ENCODE measurements at places on chromosomes 2 and 18.

GRCh38 chr2:145764631-145765030 is 1244.7 kb upstream of the ZEB2 start:
- DNase-seq = peak; percentile 40

DNA sequence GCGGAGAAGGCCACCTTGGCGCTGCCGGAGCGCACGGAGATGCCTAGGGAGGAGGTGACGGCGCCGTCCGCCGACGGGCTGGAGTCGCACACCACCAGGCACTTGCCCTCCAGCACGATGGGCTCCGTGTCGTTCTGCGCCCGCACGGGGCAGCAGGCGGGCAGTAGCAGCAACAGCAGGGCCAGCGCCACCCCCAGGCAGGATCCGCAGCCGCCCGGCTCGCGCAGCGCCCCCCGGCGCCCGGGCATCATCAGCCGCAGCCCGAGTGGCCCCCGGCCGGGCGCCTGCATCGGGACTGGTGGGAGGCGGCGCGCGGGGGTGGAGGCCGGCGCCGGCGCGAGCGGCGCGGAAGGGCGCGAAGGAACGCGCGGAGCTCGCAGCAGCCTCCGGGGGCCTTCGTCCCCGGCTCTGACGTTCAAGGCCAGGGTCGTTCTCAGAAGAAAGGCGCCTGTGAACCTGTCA is 2.2 kb downstream of the CBLN2 start:
- no peak for DNase-seq

DNA sequence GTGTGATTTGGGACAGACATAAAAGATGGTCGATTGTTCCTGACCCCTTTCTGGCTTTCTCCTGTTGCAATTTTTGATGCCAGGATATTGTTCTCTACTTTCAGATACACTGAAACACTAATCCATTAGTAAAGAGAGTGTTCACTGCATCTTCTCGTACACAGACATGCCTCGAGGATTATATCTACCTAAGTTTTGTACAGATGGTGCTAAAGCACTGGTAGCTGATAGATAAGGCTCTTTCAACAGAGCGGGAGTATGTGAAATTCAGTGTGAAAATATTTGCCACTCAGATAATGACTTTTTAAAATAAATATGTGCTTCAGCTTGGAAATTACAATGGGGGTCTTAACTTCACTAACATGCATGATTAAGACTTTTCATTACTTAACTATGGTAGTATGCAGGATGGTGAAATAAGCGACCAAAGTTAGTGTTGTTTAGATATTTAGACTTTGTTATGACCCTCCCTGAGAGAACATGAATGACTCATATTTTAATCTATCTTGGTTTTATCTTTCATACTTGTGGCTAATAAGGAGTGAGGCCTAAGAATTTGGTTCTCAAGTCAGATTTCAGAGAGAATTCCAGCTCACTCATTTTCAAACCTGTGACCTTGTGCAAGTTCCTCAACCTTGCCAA is 474.9 kb downstream of the NRXN1 start:
- DNase-seq = no peak

DNA sequence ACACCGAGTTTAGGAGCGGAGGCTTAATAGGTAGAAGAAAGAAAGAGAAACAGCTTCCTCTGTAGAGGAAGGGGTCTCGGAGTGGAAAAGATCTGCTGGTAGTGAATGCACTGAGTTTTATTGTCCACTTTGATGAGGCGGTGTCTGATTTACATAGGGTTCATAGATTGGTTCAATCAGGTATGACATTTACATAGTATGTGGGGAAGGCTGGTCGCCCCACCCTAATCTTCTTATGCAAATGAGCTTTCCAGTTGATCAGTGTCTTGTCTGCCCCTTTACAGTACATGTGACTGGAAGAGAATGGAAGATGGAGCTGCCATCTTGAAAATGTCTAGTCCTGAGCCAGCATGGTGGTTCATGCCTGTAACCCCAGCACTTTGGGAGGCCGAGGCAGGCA is 19.9 kb upstream of the CNOT11 start:
- DNase-seq = no peak

- no peak for DNase-seq
These were observed 164.0 kb upstream of the SESTD1 start for GRCh38 chr2:179428649-179429048.

DNA sequence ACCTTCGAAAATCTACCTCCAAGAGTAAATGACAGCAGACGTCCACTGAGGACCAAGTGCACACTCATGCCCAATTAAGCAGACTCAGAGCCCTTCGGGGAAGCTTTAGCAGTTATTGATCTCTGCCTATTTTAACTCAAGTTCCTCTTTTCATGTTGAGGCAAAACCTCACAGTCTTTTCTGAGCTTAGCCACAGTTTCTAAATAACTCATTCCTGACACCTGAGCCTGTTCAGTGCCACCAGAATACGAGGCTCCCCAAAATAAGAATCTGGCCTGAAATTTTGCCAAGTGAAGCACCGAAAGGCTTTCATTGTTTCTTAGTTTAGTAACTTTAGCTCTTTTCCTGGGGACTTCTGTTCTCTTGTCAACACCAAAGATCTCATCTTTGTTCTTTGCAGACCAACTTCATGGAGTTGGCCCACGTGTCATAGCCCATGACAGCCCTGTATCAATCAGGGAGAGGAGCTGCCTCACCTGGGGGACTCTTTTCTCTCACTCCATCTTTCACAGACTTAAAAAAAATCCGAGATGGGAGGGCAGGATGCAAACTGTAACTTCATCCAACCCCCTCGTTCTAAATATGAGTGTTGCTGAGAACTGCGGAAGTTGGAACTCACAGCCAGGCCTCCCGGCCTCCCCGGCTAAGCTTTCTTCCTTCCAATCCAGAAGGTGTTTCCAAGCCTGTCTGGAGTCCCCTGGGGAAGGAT is 22.2 kb downstream of the INPP5D start:
- no peak for DNase-seq

- no peak for DNase-seq
These were observed 81.1 kb downstream of the TRIB2 start for GRCh38 chr2:12797815-12798214.

DNA sequence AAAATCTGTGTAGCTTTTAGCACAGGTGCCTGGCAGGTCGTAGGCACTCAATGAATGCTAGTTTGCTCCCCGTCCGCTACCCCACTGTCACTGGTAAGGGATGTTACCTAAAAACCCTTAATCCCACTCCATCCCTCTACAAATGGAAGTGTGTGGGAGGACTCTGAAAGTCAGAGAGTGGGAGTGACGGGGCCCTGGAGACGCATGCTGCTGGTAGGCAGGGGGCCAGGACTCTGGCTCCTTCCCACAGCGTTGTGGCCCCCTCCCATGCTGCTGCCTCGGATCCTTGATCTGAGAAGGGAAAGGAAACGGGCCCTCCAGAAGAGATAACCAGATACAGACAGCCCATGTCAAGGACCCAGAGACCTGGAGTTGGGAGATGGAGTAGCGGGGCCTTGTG is 249.3 kb downstream of the HAUS1 start:
- DNase-seq = no peak

GRCh38 chr18:62880673-62881364 is 165.5 kb downstream of the PHLPP1 start:
- no peak for DNase-seq

GRCh38 chr2:29582062-29582461 is 339.3 kb downstream of the ALK start:
- no peak for DNase-seq

- DNase-seq = no peak
These were observed 15.6 kb upstream of the OTOF start for GRCh38 chr2:26493566-26493965.

- no peak for DNase-seq
These were observed 17.5 kb downstream of the GNLY start for GRCh38 chr2:85711578-85712060.

DNA sequence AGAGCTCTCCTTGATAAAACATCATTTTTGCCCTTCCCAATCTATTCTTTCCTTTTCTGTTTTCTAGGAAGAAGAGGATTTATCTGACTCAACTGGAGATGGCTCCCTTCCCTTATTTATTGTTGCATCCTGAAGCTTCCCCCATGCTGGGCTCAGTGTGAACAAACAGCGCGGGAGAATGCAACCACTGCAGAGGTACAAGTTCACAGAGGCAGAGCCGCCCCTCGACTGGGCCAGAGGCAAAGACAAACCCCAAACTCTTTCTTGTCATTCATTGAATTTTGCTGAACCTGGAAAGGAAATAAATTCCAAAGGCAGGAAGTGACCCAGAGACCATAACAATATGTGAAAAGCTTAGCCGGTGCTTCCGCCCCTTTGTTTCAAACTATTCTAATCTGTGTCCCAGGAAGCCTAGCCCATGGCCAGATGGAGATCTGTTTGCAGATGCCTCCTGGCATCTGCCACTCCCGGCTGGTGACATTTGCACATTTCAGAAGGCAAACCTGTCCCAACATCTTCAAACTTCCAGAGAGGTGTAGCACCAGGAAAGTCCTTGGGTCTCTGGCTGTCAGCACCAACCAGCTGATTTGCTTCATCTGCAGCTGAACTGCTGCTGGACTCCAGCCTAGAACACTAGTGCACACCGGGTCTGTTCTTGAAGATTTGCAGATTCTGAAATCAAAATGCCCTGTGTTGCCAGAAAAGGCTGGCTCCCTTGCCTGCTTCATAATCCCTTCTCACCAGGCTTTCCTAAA is 79.4 kb upstream of the MAP4K3 start:
- DNase-seq = no peak

DNA sequence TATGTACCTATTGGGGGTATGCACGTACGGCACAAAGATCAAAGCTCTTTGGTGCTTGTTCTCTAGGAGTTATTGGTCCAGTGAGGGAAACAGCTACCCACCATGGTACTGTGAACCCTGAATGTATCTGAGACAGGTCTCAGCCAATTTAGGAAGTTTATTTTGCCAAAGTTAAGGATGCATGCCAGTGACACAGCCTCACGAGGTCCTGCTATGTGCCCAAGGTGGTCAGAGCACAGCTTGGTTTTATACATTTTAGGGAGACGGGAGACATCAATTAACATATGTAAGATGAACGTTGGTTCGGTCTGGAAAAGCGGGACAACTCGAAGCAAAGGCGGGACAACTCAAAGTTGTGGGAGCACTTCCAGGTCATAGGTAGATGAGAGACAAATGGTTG is 75.8 kb downstream of the SOWAHC start:
- DNase-seq = no peak

DNA sequence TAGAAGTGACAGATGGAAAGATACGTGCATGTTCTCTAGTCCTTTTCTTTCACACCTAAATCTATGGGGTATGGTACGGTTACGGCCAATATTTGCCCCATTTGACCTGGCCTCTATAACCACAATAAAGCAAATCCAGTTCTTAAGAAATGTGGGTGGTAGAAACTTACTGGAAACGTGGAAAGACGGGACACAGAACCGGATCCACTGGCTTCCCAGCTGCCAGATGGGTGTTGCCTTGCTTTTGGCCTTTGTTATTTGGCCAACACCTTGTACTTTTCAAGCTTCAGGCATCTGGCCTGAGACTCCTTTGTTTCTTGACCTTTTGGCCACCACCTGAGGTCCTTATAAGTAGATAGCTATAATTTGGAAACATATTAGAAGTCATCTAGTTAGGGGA is 635.9 kb downstream of the SLC4A3 start:
- no peak for DNase-seq

- peak; percentile 20 for DNase-seq
These were observed 243.2 kb downstream of the MYO3B start for GRCh38 chr2:170420961-170421687.

- DNase-seq = no peak
These were observed 295.5 kb downstream of the ZNF521 start for GRCh38 chr18:25056429-25056828.

- no peak for DNase-seq
These were observed 3.2 kb downstream of the SH3YL1 start for GRCh38 chr2:260507-261161.

GRCh38 chr2:42918671-42919318 is 126.4 kb upstream of the HAAO start:
- DNase-seq = peak; percentile 43

DNA sequence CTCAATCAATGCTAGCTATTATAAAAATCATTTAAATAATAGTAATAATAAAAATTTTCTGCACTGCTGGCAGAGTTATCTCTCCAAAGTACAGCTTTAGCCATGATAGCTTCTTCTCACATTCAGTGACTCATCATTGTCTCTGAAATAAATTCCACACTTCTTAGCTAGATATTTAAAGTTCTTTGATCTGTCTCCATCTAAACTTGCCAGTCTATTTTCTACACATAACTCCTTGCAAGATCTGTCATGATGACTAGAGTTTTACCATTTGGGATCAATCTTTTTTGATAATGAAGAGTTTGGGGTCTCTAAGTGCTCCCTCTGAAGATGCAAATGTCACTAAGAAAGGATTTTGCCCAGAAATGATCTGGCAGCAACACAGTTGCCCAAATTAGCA is 155.4 kb upstream of the LHCGR start:
- DNase-seq = no peak

- no peak for DNase-seq
These were observed 168.2 kb downstream of the GALNT1 start for GRCh38 chr18:35749701-35750100.

Measured in femur (tissue), 1 donor.